Endothelial cell (in vitro differentiated cells): ENCODE measurements at places on chromosomes 5 and 9.
A peak's percentile ranks its signal among the peaks of the same experiment; 100 is the strongest.

DNA sequence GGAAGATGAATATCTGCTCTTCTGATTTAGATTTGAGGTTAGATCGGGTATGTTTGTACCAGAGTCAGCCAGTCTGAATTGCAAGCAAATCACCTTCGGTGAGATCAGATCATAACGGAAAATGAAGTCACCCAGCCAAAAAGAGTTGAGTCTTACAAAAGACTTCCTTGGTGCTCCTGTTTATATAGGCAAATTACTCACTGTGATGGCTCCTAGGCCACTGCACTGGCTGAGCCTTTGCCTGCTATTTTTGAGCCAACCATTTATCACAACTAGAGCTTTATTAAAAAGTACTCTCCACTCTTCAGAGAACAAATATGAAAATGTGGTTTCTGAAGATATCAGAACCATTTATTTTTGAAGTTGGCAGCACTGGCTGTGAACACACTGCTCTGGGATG, 277.7 kb upstream of the PCSK5 start:
- DNase-seq: no peak

GRCh38 chr9:38107811-38108304, 38.8 kb upstream of the SHB start:
- no peak for DNase-seq

- no peak for DNase-seq
Observed at GRCh38 chr9:98173181-98173580, 19.3 kb downstream of the CORO2A start.

DNA sequence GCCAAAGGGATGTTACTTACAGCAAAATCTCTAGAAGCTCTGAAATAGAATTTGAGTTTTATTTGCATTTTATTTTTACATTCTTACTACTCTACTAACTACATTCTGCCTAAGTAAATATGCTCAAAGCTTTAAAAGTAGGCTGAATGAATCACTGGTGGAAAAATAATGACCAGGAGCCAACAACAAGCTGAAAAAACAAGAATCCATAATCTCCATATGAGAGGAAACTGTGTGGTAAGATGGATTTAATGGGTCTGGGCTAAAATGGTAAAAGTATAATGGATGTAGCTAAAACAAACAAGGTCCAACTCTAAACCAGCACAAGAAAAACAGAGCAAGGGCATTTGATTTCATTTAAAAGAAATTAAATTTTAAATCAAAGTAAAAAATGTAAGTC, 525.8 kb upstream of the FTMT start:
- DNase-seq: no peak

- DNase-seq: peak; percentile 81
Observed at GRCh38 chr9:6054280-6055099, 39.1 kb upstream of the RANBP6 start.
